ENCODE measurements at places on chromosomes 13 and 19.

DNA sequence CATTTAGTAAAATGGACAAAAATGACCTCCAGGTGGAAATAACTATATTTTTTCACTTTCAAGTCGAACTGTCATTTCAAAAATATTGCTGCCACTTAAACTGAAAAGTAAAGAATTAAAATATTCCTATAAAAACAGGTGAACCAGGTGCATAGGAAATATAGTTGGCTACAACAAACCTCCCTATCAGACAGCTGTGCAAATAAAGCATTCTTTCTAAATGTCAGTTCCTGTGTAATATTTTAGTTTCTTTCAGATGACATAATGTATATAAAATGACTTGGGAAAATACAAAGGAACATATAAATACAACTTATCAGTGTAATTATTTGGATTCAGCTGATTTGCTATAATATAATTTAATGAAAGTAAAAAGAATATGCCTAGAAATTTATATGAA is 403.5 kb upstream of the GPC6 start:
- no peak for DNase-seq

- no peak for DNase-seq
Measured at GRCh38 chr13:110638814-110639806, 23.8 kb downstream of the NAXD start.

- no peak for DNase-seq
Measured at GRCh38 chr19:55306712-55307111, 18.4 kb downstream of the TMEM150B start.

- no peak for DNase-seq
Measured at GRCh38 chr13:29532821-29533220, 62.7 kb downstream of the SLC7A1 start.

DNA sequence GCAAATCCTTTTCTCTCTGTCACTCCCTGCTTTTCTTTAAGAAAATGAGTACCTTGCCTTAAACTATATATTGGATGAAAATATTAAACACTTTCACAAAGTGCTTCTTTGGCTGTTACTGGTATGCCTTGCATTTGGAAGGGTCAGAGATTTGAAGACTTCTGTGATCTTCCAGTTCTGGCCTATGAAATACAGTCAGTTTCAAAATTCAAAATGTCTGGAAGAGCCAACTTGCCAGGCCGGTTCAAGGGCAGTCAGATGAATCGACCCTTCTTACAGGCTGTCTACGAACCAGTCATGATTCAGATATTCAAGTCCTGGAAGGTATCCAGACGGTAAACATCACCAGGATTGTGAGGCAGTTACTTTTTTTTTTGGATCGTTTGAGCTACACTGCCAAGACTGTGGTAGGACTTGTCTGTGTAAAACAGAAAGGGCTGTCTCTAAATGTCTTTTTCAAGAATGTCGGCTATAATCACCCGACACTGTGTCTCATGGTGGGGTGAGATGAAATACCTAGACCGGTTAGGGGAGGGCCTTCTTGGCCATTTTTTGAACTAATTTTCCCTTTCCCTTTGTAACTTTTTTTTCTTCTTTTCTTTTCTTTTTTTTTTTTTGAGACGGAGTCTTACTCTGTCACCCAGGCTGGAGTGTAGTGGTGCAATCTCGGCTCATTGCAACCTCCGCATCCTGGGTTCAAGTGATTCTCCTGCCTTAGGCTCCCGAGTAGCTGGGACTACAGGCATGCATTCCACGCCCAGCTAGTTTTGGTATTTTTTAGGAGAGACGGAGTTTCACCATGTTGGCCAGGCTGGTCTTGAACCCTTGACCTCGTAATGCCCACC is 11.2 kb downstream of the ACTN4 start:
- no peak for DNase-seq

DNA sequence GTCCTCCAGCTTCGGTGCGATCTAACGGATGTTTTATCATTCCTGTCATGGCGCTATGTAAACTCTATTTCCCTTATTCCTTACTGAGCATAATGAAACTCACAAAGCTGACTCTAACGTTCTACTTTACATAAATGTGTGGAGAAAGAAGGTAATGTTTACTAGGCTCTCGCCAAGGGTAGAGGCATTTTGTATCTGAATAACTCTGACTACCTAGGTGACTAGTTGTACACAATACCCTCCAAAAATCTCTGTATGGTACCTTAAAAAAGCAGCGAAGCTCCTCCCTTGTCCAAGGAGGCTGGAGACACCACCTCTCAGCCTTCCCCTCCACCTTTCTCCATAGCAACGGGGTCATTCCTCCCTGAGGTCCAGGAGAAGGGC is 316 bp upstream of the ZNF530 start:
- no peak for DNase-seq

DNA sequence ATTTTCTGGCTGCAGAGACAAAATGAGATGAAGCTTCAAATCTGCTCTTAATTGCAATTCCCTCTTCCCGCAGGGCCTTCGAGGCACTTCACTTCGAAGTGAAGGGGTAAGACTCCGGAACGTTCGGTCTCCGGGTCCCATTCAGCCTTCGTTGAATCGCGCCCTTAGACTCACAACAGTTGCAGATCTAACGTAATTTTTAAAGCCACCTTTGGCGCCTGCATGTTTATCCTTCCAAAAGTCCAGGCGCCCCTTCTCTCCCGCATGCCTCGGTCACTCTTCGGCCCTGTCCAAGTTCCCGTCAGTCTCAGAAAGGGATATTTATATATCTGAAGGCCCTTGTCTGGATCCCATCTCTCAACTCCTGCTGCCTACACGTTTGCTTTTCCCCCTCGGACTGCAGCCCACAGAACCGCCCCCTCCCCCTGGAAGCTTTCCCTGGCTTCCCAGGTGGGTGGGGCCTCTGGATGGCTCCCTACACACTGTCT is 915 bp upstream of the KCTD12 start:
- DNase-seq: no peak

DNA sequence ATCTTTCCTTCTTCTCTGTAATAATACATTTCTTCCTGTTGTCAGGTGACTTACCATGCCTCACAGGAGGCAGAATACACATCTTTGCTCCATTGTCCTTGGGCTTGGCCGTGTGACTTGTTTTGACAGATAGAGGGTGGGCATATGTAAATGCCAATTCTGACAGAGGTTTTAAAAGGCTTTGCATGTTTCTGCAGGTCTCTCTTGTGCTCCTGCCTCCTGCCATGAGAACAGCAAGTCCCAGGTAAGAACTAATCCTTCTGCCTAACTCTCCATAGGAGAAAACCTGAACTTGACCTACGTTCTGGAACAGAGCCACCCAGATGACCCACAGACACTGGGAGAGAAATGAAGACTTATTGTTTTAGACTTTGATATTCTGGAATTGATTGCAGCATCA is 88.7 kb upstream of the TNFSF11 start:
- no peak for DNase-seq

DNA sequence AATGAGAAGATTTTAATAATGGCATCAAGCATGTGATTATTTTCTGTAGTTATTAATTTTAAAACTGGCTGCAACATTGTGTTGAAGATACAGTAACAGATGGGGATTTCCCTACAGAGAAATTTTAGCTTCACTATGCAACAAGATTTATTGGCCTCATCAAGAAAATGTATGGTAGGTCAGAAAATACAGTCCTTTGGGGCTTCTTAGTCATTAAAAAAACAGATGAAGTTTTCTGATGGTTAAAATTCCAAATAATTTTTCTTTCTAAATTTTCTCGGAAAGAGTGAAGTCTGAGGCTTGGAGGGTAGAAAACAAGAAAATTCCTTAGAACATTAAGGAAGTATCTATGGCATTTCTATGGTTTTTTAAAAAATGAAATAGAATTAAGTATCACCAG is 1790.8 kb upstream of the PCDH20 start:
- DNase-seq: no peak

GRCh38 chr13:73599232-73600128 is 534.7 kb downstream of the KLF12 start:
- DNase-seq: no peak

DNA sequence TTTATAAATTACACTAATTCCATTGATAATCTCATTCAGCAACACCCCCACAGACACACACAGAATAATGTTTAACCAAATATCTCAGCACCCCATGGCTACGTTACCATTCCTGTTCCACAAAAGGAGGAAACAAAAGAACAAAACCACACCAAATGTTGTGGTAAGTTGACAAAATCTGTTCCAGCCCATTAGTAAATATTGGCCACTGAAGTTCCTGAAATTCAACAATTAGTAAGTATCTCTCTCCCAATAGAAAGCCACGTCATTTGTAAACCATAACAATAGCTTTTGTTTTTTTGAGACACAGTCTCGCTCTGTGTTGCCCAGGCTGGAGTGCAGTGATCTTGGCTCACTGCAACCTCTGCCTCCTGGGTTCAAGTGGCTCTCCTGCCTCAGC is 2.3 kb upstream of the FCAR start:
- DNase-seq: no peak

GRCh38 chr19:46524308-46524707 is 28.6 kb upstream of the PNMA8B start:
- no peak for DNase-seq

DNA sequence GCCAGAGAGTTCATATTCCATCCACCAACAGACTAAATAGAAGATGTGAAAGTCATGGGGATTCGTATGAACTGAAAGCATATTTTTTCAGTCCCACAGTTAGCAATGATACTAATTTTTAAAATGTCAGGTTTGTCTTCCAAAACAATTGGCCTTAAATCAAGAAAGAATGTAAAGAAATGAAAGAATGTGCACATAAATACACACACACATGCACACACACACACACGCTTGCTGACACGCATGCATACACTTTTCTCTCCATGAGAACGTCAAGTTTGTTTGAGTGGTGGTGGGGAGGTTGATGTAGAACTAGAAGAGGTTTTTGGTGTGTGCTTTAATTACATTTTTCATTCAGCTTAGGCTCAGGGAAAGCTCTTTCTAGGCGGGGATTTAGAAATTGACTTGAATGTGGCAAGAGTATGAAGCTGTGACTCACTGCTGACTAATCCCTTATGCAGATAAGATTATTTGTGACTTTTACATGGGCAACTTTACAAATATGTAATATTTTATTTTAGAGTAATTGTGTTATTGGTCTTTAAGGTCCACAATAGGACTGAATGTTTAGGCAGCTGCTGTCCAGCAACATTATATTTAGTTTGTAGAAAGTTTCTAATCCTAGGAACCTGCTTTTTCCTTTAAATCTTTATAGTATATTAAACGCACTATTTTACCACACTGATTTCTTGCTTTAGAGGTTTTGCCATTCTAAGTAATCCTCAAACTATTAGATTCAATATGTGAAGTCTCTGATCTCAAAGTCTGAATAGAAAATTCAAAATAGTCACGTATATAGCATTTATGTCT is 18.8 kb downstream of the FLT1 start:
- DNase-seq: no peak

GRCh38 chr13:35473802-35474201 is 2.7 kb downstream of the MAB21L1 start:
- DNase-seq: no peak

DNA sequence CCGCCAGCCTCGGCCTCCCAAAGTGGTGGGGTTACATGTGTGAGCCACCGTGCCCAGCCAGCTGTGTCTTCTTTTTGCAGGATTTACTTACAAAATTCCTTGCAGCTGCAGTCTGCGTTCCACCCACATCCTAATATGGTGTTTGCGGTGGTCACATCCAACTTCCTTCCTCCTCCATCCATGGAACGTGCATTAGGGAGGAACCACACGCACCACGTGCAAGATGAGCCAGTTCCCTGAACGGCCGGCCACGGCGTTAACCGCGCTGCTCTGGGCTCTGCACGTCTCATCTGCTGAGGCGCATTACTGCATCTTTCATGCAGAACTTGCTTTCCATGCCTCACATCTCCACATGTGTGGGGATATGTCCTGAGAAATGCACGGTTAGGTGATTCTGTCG is 13.0 kb upstream of the SIGLEC11 start:
- no peak for DNase-seq

- no peak for DNase-seq
Measured at GRCh38 chr13:66003558-66003957, 1226.6 kb downstream of the PCDH9 start.

DNA sequence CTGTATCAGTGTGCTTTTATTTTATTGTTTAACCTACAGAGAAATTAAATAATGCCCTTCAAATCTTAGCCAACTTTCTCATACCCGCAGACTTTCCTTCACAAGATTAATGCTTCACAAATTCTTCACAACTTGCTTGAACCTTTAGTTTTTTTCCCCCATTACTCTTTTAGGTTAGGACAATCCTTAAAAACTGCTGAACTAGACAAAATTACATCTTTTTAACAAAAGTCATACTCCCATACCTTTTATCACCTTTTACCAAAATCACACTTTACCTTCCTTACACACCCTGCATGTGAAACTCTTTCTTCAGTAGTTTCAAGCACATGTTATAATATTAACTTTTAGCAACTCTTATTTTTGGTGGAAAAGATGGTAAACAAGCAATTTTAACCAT is 58.5 kb downstream of the SCGB2B2 start:
- DNase-seq: no peak

GRCh38 chr13:98820744-98821371 is 68.4 kb upstream of the SLC15A1 start:
- DNase-seq: no peak

GRCh38 chr19:47658431-47659348 is 49.8 kb downstream of the BICRA start:
- DNase-seq: no peak

DNA sequence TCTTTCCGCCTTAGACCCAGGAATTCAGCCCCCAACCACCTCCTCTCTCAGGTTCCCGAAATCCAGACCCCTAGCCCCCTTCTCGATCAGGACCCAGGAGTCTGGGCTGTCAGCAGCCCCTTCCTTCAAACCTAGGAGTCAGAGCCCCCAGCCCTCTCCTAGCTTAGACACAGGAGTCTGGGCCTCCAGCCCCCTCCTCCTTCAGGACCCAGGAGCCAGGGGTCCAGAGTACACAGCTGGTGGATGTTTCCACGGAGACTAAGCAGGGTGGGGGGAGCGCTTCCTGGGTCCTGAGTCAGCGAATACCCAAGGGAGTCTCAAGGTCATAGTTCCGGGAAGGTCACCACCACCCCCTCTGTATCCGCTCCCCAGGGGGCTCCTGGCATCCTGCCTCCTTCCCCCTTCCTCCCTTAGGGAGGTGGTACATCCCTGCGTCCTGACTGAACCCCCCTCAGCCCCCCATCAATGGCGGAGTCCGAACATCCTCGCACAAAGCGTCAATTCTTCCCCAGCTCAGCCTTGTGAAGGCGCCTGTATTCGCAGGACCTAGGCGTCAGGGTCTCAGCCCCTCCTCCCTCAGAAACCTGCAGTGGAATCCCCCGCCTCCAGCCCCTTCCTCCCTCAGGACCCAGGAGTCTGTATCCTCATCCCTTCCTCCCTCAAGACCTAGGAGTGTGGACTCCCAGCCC is 4.6 kb downstream of the CADM4 start:
- no peak for DNase-seq

DNA sequence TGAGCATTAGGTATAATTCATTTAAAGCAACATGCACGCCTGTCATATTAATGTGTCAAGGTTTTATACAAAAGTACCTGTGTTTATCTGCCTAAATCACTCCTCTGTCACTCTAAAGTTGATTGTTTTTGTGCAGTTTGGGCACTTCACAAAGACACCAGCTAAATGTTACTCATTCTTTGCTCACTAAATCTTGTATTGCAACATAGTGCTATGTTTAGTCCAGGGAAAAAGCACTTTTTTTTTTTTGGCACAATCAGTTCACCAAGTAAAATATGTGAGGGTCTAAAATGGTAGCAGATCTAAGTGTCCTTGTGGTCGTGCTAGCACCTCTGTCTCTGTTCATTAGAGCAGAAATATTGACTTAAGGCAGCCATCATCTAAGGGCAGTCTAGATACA is 2526.7 kb upstream of the PCDH20 start:
- DNase-seq: no peak
